ENCODE measurements at places on chromosomes 16 and 17. TPM values are rescaled to one million over a fixed set of nuclear protein-coding genes. Genes with fewer than 3 reads are reported as not detected.
A peak's percentile ranks its signal among the peaks of the same experiment; 100 is the strongest.

GRCh38 chr17:2086306-2086705 is 31.4 kb downstream of the HIC1 start:
- H3K4me1 ChIP-seq, result peaks cover 28% of the 10 kb centered on the region
- H3K4me3 ChIP-seq, result no peak overlapping the region
- H3K27me3 ChIP-seq, result no peaks in the 10 kb centered on the region

DNA sequence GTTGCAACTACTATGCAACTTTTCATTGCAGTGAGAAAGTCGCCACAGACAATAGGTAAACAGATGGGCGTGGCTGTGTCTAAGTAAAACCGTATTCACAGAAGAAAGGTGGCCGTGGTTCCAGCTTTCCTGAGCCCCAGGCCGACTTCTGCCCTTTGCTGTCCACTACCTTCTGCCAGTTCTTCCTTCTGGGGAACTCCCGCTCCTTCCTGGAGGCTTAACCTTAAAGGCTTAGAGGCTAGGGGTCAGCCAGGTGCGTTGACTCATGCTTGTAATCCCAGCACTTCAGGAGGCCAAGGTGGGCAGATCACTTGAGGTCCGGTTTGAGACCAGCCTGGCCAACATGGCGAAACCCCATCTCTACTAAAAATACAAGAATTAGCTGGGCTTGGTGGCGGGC is 2.1 kb upstream of the SEPTIN12 start:
- no peak for DNase-seq
- H3K36me3 ChIP-seq, result no peaks in the 10 kb centered on the region
- no peak overlapping the region for H3K27ac ChIP-seq
- no peak overlapping the region for H3K4me3 ChIP-seq
- no peaks in the 10 kb centered on the region for H3K27me3 ChIP-seq

- no peaks in the 10 kb centered on the region for H3K27me3 ChIP-seq
- H3K4me3 ChIP-seq, result no peak overlapping the region
- H3K27ac ChIP-seq, result no peak overlapping the region
- H3K4me1 ChIP-seq, result no peaks in the 10 kb centered on the region
These were observed 13.8 kb upstream of the SP2 start for GRCh38 chr17:47882247-47882646.

DNA sequence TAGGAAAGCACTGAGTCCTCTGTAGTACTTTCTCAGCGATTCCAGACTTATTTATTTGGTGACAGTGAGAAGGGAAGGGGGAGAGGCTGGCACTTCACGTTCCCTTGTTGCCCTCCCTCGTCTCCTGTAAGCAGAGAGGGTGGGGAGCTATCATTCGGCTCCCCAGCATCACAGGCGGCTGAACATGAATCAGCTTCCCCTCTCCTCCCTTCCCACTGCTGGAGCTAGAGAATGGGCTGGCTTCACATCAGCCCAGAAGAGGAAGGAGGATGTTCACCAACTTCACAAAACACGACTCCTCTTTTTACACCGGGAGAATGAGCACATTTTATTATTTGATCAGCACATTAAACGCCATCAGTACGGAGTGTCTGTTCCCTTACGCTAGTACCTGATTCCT is 6.7 kb upstream of the CMIP start:
- H3K27me3 ChIP-seq, result no peaks in the 10 kb centered on the region
- no peak overlapping the region for H3K4me3 ChIP-seq
- H3K27ac ChIP-seq, result no peak overlapping the region
- no peaks in the 10 kb centered on the region for H3K36me3 ChIP-seq
- no peak for DNase-seq
- peaks cover 3% of the 10 kb centered on the region for H3K4me1 ChIP-seq

- H3K4me1 ChIP-seq, result peaks cover 6% of the 10 kb centered on the region
- no peaks in the 10 kb centered on the region for H3K36me3 ChIP-seq
- DNase-seq, result no peak
- H3K27ac ChIP-seq, result no peak overlapping the region
These were observed 52.5 kb downstream of the FTO start for GRCh38 chr16:53756275-53756996.

GRCh38 chr17:74607221-74607620 is 15.1 kb upstream of the CD300LD start:
- no peaks in the 10 kb centered on the region for H3K27me3 ChIP-seq
- H3K4me1 ChIP-seq, result no peaks in the 10 kb centered on the region
- no peak overlapping the region for H3K4me3 ChIP-seq
- no peak for DNase-seq
- no peak overlapping the region for H3K27ac ChIP-seq

DNA sequence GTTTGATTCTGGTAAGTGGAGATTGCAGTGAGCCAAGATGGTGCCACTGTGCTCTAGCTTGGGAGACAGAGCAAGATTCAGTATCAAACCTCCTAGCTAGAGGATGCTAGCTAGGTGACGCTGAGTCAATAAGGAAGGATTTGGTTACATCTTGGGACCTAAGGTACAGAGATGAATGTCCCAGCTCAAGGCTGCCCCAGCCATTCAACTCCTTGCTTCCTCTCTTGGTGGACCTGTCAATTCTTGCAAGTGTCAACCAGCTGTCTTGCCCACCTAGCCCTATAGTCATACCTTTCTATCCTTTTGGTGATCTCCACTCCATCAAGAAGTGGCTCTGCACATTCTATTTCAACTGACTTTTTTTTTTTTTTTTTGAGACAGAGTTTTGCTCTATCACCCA is 1.4 kb upstream of the MILR1 start:
- H3K27ac ChIP-seq, result no peak overlapping the region
- H3K27me3 ChIP-seq, result no peaks in the 10 kb centered on the region
- no peaks in the 10 kb centered on the region for H3K4me1 ChIP-seq

DNA sequence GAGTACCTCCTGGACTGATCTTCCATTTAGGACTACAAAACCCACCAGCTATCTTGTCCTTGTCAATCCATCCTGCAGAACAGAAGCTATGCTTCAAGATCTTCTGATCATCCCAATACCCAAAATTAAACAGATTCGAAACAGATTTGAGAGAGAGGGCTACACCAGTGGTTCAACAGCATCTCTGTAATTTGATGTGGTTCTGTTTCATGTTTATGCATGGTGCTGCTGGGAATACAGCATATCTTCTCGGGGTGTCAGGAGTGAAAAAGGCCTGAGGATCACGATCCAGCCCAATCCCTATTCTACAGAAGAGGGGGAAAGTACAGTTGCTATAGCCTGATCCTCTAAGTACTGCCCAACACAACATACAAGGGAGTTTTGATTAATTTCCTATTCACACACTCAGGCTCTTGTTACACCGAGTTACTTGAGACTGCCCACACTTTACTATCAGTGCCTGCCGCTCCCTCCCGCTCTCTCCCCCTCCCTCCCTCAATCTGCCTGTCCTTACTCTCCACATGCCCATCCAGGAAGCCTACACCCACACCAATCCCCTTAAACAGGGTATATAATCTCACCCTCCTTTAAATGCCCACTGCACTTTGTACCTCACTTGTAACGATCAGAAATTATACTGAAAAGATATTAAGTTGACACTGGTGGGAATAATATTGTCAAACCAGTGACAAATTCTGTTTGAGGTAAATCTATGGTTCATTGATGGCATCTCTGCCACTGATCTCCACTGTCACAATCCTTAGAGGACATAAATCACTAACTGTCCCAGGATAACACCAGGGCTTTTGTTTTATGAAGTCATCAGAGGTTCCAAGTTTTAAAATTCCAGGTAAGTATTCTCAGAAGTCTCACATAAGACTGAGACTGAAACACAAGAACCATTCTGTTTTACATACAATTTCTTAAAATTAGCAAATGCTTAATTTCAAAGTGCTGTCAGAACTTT is 89.3 kb upstream of the PLEKHM1 start:
- no peak overlapping the region for H3K27ac ChIP-seq
- DNase-seq, result no peak
- peaks cover 4% of the 10 kb centered on the region for H3K4me1 ChIP-seq
- H3K4me3 ChIP-seq, result no peak overlapping the region
- no peaks in the 10 kb centered on the region for H3K36me3 ChIP-seq

DNA sequence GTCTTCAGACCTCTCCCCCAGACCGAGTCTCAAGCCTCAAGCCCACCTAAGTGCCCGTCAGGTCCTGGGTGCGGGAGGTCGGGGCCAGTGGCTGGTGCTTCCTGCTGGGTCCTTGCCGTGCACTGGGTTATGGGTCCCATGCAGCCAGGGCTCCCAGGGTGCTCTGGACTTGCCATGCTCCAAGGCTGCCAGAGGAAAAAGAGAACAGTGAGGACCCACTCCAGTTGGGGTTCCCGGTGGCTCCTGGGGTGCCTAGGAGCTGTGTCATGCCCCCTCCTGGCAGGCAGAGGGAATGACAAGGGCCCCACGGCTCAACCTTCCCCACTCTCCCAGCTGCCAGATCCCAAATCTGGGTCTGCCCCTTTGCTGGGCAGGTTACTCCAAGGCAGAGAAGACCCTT is 3.8 kb downstream of the SNX20 start:
- no peaks in the 10 kb centered on the region for H3K36me3 ChIP-seq
- no peak for DNase-seq
- H3K4me1 ChIP-seq, result no peaks in the 10 kb centered on the region
- H3K27me3 ChIP-seq, result no peaks in the 10 kb centered on the region

DNA sequence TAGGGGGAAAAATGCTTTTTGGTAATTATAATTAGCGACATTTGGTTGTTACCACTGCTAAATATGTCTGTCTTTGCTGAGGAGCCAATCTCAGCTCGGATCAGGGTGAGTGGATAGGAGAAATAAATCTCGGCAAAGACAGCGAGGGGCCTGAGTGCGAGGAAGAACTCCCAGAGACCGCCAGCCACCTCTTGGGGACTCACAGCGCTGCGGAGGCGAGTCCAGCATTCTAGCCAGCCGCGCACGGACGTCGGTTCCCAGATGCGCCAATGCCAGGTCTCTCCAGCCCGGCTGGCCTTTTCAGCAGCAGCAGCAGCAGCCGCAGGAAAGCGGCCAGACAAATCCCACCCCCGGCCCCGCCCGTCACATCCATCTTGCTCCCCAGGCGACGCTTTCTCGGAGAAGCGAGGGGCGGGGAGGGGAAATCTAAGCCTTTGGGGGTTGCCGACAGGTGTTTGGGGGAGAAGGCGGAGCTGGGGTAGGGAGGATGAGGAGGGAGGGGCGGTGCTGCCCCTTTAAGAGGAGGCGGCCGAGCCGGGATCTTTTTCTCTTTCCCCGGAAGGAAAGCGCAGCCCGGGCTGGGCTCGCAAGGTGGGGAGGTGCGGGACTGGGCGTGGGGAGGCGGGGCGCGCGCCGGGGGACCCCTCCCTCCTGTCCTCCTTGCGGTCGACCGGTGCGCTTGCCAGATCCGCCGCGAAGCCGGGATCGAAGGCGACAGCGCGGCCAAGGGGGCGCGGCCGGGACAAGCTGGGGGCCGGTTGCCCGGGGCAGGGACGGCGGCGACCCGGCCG is at the start of gene ITGA3:
TSS of gene ITGA3 (plus strand) at position 685 of the 791 bp plus-strand sequence. CDS start 330 bp downstream, outside the sequence.
- peak within 1 kb of the TSS; percentile 80 for H3K4me3 ChIP-seq
- peaks cover 33% of the 10 kb centered on the region for H3K4me1 ChIP-seq
- H3K27ac ChIP-seq, result peak within 1 kb of the TSS; percentile 93
- DNase-seq, result peak; percentile 69
- H3K36me3 ChIP-seq, result no peaks in the 10 kb centered on the region
- no peaks in the 10 kb centered on the region for H3K27me3 ChIP-seq

DNA sequence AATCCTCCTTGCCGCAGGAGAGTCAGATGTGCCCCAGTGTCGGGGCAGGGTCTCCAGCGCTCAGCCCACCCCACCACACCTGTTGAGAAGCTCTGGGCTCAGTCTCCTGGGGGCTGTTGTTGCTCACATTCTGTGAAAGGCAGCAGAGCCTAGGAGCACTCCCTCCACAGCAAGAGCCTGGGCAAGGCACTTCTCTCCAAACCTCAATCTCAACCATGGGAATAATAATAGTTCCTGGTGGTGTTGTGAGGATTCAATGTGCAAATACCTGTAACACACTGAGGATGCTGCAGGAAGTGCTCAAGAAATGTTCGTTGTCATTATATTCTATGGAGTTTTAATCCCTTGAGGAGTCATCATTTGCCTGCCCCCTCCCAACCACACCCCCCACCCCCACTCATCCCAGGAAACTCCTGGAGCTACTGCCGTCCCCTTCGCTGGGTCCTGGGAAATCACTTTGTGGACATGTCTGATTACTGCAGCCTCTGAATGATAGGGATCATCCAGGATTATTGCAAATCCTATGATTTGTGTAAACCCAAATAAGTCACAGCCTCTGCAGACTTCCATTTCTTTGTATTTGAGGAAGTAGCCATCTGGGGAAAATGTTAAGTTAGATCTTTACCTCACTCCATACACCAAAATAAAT is 61.5 kb downstream of the CCT6B start:
- no peaks in the 10 kb centered on the region for H3K36me3 ChIP-seq
- H3K27me3 ChIP-seq, result no peaks in the 10 kb centered on the region
- no peaks in the 10 kb centered on the region for H3K4me1 ChIP-seq

GRCh38 chr16:4011940-4012629 is 104.2 kb downstream of the ADCY9 start:
- H3K36me3 ChIP-seq, result no peaks in the 10 kb centered on the region
- H3K4me3 ChIP-seq, result no peak overlapping the region

- no peaks in the 10 kb centered on the region for H3K27me3 ChIP-seq
- H3K36me3 ChIP-seq, result no peaks in the 10 kb centered on the region
- H3K27ac ChIP-seq, result no peak overlapping the region
These were observed 502.1 kb downstream of the KIF2B start for GRCh38 chr17:54324813-54325212.

DNA sequence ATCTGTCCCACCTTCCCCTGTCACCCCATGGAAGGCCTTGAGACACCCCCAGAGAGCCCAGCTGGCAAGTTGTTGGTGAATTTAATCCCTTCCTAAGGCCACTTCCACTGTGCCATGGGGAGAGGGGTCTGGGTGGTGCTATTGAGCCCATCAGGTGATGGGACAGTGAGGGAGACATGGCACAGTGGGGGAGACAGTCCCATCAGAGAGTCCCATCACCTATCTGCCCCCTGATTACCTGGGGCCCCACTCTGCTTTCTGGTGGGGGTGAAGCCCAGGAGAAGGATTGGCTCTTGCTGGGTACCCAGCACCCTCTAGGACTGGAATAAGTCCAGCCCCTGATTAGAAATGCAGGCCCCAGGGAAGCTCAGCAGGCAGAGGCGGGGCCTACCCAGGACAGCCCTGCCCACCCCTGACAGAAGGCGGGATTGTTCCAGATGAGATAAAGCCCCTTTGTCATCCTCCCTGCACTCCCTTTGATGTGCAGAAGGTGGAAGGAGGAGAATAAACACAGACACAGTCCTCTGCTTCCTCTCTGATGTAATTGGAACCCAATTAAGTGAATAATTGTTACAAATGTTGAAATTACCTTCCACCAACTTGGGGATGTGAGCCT is 18.9 kb downstream of the TMEM132E start:
- H3K27me3 ChIP-seq, result no peaks in the 10 kb centered on the region
- no peaks in the 10 kb centered on the region for H3K4me1 ChIP-seq
- no peak for DNase-seq

DNA sequence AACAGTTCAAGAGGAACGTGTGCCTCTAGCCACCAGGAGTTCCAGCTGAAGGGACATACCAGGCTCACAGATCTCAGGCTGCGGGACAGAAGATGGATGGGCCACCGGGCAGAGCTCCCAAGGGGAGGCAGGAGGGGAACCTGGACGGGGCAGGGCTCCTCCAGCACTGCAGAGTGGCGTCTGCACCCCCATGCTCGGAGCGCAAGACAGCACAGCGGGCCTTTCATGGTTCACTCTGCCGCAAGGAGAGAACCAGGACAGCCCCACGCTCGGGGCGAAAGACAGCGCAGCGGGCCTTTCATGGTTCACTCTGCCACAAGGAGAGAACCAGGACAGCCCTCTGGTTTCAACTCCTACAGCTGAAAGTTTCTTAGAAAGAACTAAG is 20.6 kb downstream of the SLC38A10 start:
- no peak overlapping the region for H3K27ac ChIP-seq
- no peak overlapping the region for H3K4me3 ChIP-seq
- peaks cover 9% of the 10 kb centered on the region for H3K4me1 ChIP-seq

Gene ZNF23
- total RNA-seq, result 9.2 TPM

Gene NPTX1
- total RNA-seq, result 0.15 TPM

Gene WNT3
- 0.48 TPM for total RNA-seq

Gene AOC3
- 6.1 TPM for total RNA-seq

Gene CNTNAP4
- not detected for total RNA-seq

Gene TSPOAP1
- total RNA-seq, result 22.8 TPM

Gene NT5C3B
- total RNA-seq, result 49.1 TPM

Gene STH
- not detected for total RNA-seq

Gene CACNG5
- total RNA-seq, result not detected

Gene TBC1D26
- total RNA-seq, result 0.38 TPM

Gene HAS3
- 3.2 TPM for total RNA-seq

Gene TP53TG3C
- not detected for total RNA-seq
